ENCODE measurements at places on chromosomes 4 and X.
A peak's percentile ranks its signal among the peaks of the same experiment; 100 is the strongest.

GRCh38 chrX:8204169-8204935 is 33.3 kb upstream of the VCX2 start:
- no peak for DNase-seq

DNA sequence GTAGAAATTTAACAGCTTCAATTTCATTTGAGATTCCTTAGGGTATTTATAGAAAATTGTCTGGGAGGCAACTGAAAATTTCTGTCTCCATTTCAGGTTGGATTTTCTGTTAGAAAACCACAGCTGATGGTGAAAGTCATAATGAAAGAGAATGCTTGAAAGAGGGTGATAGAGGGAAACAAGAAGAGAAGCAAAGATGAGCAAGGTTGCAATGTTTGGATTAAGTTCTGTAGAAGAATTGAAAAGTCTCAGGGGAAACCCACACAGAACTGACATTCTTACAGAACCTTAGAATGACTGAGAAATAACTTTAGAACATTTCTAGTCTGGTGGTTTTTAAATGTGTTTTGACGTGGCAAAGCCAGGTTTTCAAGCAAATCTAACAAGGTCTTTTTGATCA is 14.7 kb downstream of the GBA3 start:
- no peak for DNase-seq

DNA sequence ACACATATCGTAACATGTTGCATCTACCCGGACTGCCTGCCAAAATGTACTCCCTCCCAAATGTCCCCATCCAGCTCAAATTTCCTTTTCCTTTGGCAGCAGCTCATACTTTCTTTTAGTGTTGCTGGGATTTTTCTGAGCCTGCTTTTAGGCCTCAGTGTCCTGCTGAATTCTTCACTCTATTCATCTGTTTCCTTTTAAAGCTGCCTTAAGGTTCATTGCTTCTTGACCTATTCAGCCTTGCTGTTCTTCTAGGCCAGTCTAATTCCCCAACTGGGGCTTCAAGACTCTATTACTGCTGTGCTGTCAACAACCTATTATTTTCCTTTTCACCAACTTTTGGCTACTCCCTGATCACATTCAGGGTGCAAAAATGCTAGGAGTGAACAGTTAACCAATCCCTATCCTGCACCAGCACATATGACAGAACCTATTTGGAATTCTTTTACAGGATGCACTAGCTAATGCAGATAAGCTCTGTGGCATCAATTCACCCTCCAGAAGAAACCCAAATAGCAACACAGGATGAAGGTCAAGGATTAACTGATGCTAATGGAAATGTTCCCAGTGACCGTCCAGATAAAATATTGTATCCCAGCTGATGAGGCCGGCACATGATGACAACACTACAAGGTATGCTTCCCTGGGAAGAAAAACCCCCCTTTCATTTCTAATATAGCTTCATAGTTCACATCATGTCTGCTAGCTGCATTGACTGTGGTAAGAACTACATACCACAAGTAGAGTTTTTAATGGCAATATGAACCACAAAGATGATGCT is 114.7 kb upstream of the TTC29 start:
- DNase-seq: no peak

GRCh38 chr4:186688150-186688943 is 35.3 kb downstream of the FAT1 start:
- no peak for DNase-seq

DNA sequence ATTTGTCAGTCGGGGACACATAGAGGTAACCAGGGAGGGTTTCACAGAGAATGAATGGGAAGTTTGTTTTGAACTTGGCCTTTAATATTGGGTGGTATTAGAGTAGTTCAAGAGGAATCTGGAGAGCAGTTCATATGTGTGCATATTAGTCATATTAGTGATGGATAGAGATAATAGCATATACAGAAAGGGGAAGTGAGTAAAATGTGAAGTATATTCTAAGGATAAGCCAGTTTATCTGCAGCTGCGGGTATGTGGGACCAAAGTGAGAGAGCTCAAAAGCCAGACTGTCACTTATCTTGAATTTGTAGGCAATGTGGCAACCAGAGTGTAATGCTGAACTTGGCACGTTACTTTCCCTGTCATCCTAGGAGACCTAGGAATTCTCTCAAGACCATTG is 169.9 kb downstream of the AFF2 start:
- DNase-seq: no peak

- no peak for DNase-seq
Measured at GRCh38 chrX:104343428-104344129, 88.8 kb upstream of the ESX1 start.

DNA sequence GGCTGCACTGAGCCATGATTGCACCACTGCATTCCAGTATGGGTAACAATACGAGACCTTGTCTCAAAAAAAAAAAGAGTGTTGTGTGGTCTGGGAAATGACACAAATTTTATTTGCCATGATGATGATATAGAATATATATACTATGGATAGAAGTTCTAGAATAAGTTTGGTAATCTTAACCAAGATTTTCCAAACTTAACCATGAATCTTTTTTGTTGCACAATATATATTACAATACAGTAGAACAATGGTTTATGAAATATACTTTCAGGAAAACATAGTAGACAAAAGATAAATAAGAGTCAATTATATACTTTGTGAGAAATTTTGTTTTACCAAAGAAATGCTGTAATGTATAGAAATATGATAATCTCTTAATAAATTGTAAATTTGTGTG is 34.8 kb downstream of the MFSD8 start:
- no peak for DNase-seq

DNA sequence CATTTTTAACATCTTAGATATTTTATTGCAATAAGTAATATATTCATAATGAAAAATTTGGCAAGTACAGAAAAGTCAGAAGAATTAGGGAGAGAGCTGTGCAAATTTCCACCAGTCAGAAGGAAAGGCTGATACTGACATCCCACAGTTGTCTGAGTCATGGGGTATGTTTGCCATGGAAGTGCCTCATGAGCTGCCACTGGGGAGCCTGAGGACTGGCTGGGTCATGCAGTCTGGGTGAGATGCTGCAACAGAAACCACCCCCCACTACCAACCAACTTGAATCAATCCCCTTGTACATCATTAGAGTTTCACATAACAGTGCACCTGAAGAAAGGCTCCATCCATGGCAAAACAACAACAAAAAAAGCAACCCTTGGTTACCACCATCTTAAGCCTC is 45.2 kb upstream of the ENPP6 start:
- DNase-seq: no peak

DNA sequence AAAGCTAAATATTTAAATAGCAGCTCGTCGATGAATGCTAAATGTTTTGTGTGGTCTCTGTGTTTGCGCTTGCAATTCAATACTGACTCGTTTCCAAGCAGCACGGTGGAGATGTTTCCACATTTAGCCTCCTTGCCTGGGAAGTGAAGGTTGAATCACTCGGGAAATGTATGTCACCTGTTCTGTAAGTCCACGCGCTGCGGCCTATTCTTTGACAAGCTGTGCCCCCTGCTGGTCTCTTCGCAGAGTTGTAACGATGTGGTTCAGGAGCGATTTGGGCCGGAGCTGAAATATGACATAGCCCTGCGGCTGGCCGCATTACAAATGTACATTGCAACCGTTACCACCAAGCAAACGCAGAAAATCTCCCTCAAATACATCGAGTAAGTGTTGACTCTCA is 89.6 kb upstream of the PRPS2 start:
- peak; percentile 15 for DNase-seq

DNA sequence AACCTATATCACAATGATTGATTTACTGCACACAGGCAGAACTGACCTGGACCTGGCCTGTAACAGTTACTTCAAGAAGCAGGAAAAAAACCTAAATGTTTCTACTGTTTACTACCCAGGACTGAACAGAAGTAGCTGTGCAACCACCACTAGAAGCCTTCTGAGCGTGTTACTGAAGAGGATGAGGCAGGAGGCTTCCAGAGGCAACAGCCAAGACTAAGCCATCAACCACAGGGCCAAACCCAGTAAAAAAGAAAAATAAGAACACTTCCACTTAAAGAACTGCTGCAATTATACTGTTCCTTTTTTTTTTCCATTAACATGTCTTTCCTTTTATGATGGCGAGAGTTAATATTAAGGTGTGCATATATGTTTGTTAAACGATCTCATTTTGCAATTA is 29.4 kb upstream of the TTC29 start:
- DNase-seq: no peak

- DNase-seq: no peak
Measured at GRCh38 chrX:119399772-119400101, 601 bp downstream of the SLC25A43 start.

GRCh38 chr4:175435381-175435783 is 376.7 kb downstream of the GPM6A start:
- DNase-seq: no peak

GRCh38 chrX:29447867-29448266 is 767.5 kb upstream of the MAGEB2 start:
- no peak for DNase-seq
